ENCODE measurements at places on chromosomes 7 and 10.

- DNase-seq, result no peak
Measured at GRCh38 chr7:124171068-124171467, 138.2 kb upstream of the TMEM229A start.

- DNase-seq, result no peak
Measured at GRCh38 chr7:11473220-11473619, 358.8 kb downstream of the THSD7A start.

GRCh38 chr7:29988424-29989256 lies 961 bp downstream of the SCRN1 start:
- DNase-seq, result peak; percentile 9

DNA sequence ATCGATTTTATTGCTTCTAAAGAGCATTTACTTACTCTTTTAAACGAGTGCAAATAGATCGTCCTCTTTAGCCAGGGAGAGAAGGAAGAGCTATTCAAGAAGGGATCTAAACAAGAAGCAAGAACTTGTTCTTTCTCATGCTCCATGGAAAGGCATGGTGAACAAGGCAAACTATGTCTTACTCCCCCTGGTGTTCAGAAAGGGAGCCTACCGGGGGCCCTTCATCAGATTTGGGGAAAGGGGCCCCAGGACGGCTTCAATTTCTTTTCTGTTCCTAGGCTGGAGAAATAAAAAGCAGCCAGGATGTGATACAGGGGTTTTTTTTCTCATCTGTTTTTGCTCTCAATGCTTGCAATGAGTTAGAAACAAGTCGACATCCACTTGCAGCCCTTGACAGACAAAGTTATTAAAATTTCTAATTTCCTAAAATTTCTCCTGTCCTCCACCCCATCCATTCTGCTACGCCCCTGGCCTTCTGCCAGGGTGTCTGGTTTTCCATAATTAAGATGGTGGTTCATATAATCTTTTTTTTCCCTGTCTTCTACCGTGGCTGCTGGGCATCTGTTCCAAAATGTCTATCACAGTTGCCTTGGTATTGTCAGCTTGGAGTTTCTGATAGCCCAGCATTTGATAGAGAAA lies 214.4 kb downstream of the CREB5 start:
- DNase-seq, result no peak

DNA sequence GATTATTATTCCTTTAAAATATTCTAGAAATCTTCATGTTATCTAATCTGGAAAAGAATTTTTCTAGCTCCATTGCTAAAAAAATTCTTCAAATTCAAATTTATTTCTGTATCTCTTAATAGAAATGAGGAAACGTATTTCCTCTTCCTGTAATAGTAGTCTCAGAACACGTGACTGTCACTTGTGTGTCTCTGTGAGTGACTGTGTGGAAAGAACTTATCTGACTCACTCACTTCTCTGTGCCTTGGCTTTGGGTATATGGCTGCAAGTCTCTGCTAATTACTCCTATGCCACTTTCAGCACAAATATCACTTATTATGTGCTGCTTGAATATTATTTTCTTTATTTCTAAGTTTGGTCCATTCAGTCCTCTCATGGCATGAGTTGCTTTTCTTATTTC lies 132.7 kb downstream of the CNTNAP2 start:
- DNase-seq, result no peak

DNA sequence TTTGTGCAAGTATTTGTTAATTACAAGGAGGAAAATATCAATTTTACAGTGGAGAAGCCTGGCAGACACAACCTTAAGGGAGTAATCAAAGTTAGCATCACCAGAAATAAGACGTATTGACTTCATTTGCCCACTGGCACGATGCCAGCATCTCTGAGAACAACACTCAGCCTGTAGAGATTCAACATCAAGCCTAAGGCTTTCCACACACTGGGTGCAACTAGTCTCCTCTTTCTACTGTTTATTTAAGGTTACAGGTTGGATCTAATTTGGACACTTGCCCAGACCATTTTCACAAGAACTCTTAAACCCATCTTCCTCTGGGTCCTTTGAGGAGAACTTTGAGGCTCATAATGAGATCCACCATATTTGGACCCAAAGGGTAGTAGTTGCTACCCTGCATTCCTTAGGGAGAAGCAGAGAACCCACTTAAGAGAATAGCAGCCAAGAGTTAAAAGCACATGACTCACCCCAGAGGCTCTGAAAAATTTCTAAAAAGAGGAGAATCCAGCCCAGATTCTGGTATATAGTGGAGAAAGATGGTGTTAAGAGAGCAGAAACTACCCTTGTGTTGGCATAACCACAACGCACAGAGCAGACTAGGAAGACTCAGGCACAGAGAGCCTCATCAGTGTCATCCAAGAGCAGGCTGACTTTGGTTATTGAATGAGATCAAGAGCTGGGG lies 97.3 kb downstream of the CCDC71L start:
- no peak for DNase-seq

GRCh38 chr7:27423290-27423689 lies 180.7 kb downstream of the EVX1 start:
- no peak for DNase-seq

DNA sequence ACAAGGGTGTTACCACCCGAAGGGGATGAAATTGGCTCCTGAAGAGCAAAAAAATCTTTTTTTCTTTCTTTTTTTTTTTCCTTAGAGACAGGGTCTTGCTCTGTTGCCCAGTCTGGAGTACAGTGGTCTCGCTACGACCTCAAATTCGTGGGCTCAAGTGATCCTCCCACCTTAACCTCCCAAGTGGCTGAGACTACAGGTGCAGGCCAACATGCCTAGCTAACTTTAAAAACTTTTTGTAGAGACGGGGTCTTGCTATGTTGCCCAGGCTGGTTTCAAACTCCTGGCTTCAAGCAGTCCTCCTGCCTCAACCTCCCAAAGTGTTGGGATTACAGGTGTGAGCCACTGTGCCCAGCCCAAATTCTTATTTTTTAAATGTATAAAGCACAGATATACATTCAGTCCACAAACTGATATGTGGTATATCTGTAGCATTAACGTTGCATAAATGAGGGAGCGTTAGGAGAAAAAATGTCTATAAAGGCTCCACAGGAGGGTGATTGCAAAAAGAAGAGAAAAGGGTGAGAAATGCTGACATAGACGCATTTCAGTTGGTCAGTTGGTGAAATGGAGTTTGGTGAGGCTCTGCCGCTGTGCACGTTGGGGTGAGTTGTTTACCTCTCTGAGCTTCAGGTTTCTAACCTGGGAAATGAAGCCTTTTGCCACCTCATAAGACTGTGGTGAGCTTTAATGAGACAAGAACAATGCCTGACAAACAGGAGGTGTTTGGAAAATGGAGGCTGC lies 100.7 kb upstream of the PODXL start:
- no peak for DNase-seq

- no peak for DNase-seq
Measured at GRCh38 chr7:10913457-10913856, 60.2 kb upstream of the PHF14 start.

DNA sequence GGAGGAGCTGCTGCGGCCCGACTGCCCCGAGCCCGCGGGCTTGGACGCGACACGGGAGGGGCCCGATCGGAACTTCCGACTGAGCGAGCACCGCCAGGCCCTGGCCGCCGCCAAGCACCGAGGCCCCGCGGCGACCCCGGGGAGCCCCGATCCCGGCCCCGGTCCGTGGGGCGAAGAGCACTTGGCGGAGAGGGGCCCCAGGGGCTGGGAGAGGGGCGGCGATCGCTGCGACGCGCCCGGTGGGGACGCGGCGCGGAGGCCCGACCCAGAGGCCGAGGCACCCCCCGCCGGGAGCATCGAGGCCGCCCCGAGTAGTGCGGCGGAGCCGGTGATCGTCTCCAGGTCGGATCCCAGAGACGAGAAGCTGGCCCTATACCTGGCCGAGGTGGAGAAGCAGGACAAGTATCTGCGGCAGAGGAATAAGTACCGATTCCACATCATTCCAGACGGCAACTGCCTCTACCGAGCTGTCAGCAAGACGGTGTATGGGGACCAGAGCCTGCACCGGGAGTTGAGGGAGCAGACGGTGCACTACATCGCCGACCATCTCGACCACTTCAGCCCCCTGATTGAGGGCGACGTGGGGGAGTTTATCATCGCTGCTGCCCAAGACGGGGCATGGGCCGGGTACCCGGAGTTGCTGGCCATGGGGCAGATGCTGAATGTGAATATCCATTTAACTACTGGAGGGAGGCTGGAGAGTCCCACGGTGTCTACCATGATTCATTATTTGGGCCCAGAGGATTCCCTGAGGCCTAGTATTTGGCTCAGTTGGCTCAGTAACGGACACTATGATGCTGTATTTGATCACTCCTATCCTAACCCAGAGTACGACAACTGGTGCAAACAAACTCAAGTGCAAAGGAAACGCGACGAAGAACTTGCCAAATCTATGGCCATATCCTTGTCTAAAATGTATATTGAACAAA lies 1.4 kb downstream of the OTUD1 start:
- DNase-seq, result peak; percentile 17

- DNase-seq, result no peak
Measured at GRCh38 chr7:135562720-135563119, 5.0 kb downstream of the NUP205 start.

DNA sequence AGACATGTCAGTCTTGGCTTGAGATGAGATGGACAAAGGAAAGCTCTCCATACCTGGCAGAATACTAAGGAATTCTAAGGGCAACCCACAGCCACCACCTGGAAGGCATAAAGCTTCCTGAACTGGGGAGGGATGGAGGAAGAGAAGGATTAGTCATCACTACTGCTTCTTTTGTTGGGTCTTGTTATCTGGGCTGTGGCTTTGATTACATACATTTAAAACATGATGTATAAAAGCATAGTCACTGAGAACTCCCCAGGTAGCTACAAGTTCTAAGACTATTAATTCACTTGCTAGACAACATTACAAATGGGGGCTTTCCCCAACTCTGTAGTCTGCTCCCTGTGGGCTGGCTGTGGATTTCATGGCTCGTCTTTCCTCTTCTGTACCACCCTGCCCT lies 58.2 kb downstream of the RBM33 start:
- no peak for DNase-seq

- no peak for DNase-seq
Measured at GRCh38 chr10:133254421-133255120, 16.9 kb downstream of the VENTX start.

- no peak for DNase-seq
Measured at GRCh38 chr7:30790356-30790755, 19.1 kb downstream of the MINDY4 start.

GRCh38 chr7:124781907-124782734 lies 16.5 kb upstream of the GPR37 start:
- no peak for DNase-seq

GRCh38 chr7:117362294-117362888 lies 39.5 kb upstream of the WNT2 start:
- no peak for DNase-seq

- DNase-seq, result no peak
Measured at GRCh38 chr10:5092848-5093790, 1.1 kb upstream of the AKR1C3 start.

- DNase-seq, result no peak
Measured at GRCh38 chr10:49550563-49550962, 11.6 kb upstream of the ERCC6 start.

- DNase-seq, result no peak
Measured at GRCh38 chr7:158424011-158424410, 163.6 kb downstream of the PTPRN2 start.

- no peak for DNase-seq
Measured at GRCh38 chr10:17001961-17002749, 127.5 kb downstream of the CUBN start.

DNA sequence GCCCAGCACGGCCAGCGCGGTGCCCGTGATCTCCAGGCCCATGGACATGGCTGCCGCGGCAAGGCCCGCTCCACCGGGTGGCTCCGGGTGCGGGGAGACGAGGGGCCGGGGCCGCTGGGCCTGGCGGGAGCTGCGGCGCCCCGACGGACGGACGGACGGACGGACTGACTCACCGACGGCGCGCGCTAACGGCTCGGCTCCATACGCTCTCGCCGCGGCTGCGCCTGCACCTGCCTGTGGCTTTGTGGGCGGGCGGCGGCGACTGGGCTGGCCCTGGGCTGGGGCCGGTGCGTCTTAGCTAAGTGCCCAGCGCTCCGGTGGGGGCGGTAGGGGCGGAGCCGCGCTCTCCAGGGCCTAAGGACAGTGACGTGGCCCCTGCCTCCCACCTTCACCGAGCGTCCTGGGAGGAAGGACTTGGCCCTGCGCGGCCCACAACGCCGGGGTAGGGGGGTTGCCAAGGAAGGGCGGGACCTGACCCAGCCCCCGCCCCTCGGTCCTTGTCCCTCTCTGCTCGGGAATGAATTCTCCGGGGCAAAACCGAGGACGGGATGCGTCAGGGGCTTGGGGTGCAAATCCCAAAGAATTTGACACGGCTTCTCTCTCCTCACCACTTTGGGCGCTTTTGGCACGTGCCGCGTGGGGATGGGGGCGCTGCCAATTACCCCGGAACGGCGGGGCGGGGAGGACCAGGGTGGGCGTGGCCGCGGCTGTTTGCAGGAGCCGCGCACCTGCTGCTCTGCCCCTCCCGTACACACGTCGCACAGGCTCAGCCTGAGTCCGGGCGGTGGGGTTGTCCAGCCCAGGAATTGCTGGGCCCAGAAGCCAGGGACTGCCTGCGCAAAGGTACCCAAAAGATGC lies at the start of gene CLDN3:
Gene CLDN3, minus strand, starts transcription at position 269 of the 858 bp plus-strand sequence. Its CDS starts 221 bp downstream, at position 48.
- no peak for DNase-seq

GRCh38 chr7:92747041-92747835 lies 89.1 kb downstream of the CDK6 start:
- DNase-seq, result no peak

DNA sequence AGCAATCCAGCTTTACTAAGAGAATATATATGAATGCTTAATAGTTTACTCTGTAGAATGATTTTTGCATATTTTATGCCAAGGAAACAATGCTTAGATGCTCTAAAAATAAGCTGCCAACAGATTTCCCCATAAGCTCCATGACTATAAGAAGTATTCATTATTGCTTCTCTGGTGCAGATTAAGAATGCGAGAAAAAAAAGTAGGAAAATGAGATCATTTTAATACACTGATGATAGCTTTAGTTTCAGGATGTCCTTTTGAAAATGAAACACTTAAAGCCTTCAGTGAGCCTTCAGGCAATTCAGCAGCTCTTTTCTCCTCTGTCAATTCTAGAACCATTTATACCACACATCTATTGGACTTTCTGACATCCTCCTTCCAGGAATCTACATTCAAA lies 735.0 kb upstream of the POT1 start:
- DNase-seq, result no peak

DNA sequence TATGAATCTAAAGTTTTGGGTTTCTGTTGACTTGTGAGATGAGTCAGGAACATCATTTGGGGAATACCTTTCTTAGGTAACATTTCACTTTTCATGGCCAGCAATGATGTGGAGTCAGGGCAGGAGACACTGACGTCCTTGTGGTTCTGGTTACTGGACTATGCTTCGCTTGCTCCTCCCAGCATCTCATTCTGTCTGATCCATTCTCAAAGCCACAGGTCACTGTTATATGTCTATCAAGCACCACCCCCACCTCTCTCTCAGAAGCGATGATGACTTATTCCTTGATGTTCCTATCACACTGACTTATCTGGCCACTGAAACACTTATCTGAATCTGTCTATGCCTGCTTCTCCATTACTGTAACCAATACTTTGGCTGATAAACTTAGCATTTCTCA lies 51.6 kb downstream of the TES start:
- no peak for DNase-seq

GRCh38 chr10:93554760-93555432 lies 11.6 kb upstream of the FFAR4 start:
- no peak for DNase-seq

GRCh38 chr10:112843623-112844022 lies 106.4 kb upstream of the TCF7L2 start:
- no peak for DNase-seq

- DNase-seq, result no peak
Measured at GRCh38 chr10:24916365-24916764, 36.0 kb downstream of the PRTFDC1 start.

- DNase-seq, result peak; percentile 32
Measured at GRCh38 chr7:138449580-138449979, 10.5 kb upstream of the TRIM24 start.
